ENCODE measurements at places on chromosomes 13 and 19. TPM values are rescaled to one million over a fixed set of nuclear protein-coding genes. Genes with fewer than 3 reads are reported as not detected.

MISP gene
- total RNA-seq: not detected

ZNF492 gene
- 1.9 TPM for total RNA-seq

OR4F17 gene
- total RNA-seq: not detected

OR7D2 gene
- total RNA-seq: 0.11 TPM

ANKLE1 gene
- total RNA-seq: 15.9 TPM

C13orf46 gene
- total RNA-seq: 1.9 TPM

HCST gene
- 72.0 TPM for total RNA-seq

DNA sequence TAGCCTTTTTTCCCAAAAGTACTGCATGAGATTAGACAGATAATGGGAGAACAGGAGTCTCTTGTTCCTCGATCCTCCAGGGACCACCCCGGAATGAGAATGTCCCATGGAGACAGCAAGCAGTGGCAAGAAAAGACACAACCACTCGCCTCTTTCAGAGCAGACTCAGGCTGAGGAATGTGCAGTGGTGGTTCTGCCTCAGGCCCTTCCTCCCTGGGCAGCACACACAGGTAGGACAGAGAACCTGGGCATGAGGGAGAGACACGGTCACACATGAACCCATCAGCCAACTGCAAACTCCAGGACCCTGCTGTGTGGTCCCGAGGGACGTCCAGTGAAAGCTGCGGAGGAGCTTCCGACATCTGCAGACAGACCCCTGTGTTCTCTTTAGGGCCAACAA, 31.0 kb downstream of the CRYL1 start:
- DNase-seq: no peak
- H3K4me1 ChIP-seq: peaks cover 2% of the 10 kb centered on the region
- no peak overlapping the region for H3K27ac ChIP-seq
- no peaks in the 10 kb centered on the region for H3K27me3 ChIP-seq
- no peaks in the 10 kb centered on the region for H3K36me3 ChIP-seq

- H3K36me3 ChIP-seq: no peaks in the 10 kb centered on the region
- H3K27me3 ChIP-seq: no peaks in the 10 kb centered on the region
- no peak overlapping the region for H3K27ac ChIP-seq
- H3K4me1 ChIP-seq: no peaks in the 10 kb centered on the region
- DNase-seq: no peak
- H3K4me3 ChIP-seq: no peak overlapping the region
Observed at GRCh38 chr19:33493401-33494275, 28.0 kb downstream of the PEPD start.

- no peaks in the 10 kb centered on the region for H3K27me3 ChIP-seq
- H3K4me3 ChIP-seq: no peak overlapping the region
- H3K4me1 ChIP-seq: no peaks in the 10 kb centered on the region
- H3K36me3 ChIP-seq: no peaks in the 10 kb centered on the region
Observed at GRCh38 chr19:31555634-31556215, 206.5 kb upstream of the TSHZ3 start.

DNA sequence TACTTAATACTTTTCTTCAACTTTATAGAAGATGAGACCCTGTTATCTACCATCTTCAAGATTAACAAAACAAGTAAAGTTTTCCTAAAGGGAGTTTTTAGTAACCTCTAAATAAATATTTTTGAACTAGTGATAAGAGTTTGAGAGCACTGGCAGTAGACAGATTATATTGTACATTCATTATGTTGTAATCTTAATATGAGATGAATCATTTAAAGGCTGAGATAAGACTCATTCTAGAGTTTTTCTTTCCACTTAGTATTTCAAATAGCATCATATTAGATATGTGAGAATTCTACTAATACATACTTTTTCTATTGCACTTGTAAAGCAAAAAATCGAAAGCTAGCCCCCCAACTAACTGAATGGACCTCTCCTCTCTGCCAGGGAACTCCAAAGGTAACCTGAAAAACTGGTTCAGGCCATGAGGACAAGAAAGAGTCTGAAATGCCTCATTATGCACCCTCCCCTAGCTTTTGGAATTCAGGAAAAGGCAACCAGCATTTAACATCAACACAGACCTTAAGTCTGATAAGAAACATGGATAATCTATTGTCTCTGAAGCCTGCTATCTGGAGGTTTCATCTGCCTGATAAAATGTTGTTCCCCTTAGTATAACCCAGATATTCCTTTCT, 875.4 kb upstream of the SLC10A2 start:
- no peak for DNase-seq
- no peak overlapping the region for H3K27ac ChIP-seq
- H3K27me3 ChIP-seq: no peaks in the 10 kb centered on the region

DNA sequence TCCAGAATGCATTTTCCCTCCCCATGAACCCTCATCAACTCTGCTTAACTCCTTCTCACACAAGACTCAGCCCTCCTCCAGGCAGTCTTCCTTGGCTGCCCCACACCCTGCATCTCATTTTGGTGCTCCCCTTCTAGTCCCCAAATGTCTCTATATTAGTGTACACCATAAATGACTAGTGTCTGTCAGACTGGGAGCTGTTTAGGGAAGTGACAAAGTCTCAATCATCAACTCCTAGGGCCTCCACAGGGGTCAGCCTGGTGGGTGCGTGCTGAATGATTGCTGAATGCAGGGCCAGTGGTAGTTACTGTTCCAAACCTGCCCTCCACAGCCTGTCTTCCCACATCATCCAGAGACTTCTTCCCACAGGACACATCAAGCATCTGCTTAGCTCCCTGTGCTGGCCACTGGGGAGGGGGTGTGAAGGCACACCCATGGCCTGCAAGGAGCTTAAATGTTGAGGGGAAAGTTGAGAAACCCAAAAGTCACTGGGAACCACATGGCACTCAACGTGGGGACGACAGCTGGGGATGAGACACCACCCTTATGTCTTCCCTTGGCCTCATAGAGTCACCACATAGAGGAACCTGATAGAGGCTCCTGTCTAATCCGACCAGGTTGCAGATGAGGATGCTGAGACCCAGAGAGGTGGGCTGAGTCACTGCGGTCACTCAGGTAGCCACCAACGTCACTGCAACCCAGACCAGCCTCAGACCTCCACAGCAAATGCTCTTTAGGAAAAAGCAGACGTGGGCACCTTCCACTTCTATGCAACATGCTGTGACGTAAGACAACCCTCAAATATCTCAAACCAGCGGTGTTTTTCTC, 79.3 kb upstream of the TM9SF2 start:
- DNase-seq: peak; percentile 44
- H3K4me3 ChIP-seq: peak overlapping the region; percentile 72
- H3K36me3 ChIP-seq: peaks cover 8% of the 10 kb centered on the region
- peaks cover 85% of the 10 kb centered on the region for H3K4me1 ChIP-seq

DNA sequence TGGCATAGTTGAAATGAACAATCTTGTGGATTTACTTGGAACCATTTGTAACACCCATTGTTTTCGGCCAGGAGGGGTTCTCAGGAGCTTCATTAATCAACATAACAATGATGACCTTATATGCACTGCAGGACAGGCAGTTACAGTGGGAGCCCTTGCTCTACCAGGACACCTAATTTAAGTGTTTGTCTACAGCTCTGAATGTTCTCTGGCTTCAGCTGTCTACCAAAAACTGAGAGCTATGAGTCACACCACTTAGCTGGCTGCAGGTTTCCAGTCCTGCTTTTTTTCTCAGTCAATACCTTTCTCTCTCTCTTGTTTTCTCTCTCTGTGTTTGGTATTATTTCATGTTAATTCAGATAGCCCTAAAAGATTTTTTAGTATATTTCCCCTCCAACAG, 105.4 kb upstream of the MBNL2 start:
- no peak overlapping the region for H3K27ac ChIP-seq
- peaks cover 6% of the 10 kb centered on the region for H3K4me1 ChIP-seq
- DNase-seq: peak; percentile 33
- H3K27me3 ChIP-seq: peaks cover 32% of the 10 kb centered on the region

GRCh38 chr19:45306518-45307027, 16.1 kb downstream of the CKM start:
- H3K36me3 ChIP-seq: no peaks in the 10 kb centered on the region
- no peaks in the 10 kb centered on the region for H3K4me1 ChIP-seq
- DNase-seq: no peak
- no peak overlapping the region for H3K27ac ChIP-seq
- no peak overlapping the region for H3K4me3 ChIP-seq
- H3K27me3 ChIP-seq: no peaks in the 10 kb centered on the region

DNA sequence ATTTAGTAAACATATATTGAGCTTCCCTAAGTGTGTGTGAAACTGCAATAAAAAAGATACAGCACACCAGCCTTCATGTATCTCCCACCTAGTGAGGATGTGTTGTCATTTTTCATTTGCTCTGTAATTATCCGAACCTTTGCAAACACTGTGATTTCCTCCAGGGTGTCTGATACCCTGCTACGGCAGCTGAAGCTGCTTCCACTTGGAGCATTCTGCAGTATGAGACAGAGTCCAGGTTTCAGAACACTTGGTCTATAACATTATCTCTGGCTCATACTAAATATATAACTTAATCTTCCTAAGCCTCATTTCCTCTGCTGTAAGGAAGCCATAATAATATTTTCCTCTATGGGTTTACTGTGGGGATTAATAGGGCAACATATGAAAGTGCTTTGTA, 1338.1 kb upstream of the SLC10A2 start:
- no peaks in the 10 kb centered on the region for H3K27me3 ChIP-seq
- no peaks in the 10 kb centered on the region for H3K4me1 ChIP-seq
- H3K36me3 ChIP-seq: no peaks in the 10 kb centered on the region
- H3K4me3 ChIP-seq: no peak overlapping the region
- DNase-seq: no peak
- H3K27ac ChIP-seq: no peak overlapping the region

GRCh38 chr13:42781352-42781751, at the start of gene FAM216B:
FAM216B (plus strand) TSS chr13:42781584; CDS start chr13:42784068, 2,484 bp downstream.
- no peak for DNase-seq
- no peaks in the 10 kb centered on the region for H3K4me1 ChIP-seq
- H3K27me3 ChIP-seq: peaks cover 12% of the 10 kb centered on the region
- H3K27ac ChIP-seq: no peak within 1 kb of the TSS
- no peaks in the 10 kb centered on the region for H3K36me3 ChIP-seq

- H3K4me1 ChIP-seq: no peaks in the 10 kb centered on the region
- no peak overlapping the region for H3K4me3 ChIP-seq
- peaks cover 29% of the 10 kb centered on the region for H3K36me3 ChIP-seq
- DNase-seq: no peak
- no peaks in the 10 kb centered on the region for H3K27me3 ChIP-seq
Observed at GRCh38 chr19:40674291-40674690, 16.2 kb downstream of the NUMBL start.

DNA sequence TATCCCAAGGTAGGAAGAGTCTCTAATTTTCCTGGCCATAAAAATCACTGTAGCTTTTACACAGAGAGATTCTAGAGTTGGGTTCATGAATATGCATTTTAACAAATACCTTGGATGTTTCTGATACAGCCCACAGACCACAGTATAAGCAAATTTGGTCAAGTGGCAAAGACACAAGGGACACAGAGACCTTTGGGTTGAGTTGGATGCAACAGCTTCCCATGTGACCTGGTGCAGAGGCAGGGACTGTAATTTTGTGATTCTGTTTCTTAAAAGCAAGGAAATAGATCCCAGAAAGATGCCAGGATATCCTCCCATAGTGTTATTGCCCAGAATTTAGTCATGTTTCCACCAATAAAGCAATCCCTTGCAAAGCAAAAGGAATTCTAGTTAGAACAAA, 27.0 kb downstream of the FPR3 start:
- no peak overlapping the region for H3K27ac ChIP-seq
- no peaks in the 10 kb centered on the region for H3K4me1 ChIP-seq
- DNase-seq: no peak
- H3K27me3 ChIP-seq: no peaks in the 10 kb centered on the region
- no peak overlapping the region for H3K4me3 ChIP-seq
